Activated effector memory CD4-positive, alpha-beta T cell treated with Interleukin-2 at 50 U/mL for 16 hours (primary cell): ENCODE measurements at places on chromosomes 2 and 18.

DNA sequence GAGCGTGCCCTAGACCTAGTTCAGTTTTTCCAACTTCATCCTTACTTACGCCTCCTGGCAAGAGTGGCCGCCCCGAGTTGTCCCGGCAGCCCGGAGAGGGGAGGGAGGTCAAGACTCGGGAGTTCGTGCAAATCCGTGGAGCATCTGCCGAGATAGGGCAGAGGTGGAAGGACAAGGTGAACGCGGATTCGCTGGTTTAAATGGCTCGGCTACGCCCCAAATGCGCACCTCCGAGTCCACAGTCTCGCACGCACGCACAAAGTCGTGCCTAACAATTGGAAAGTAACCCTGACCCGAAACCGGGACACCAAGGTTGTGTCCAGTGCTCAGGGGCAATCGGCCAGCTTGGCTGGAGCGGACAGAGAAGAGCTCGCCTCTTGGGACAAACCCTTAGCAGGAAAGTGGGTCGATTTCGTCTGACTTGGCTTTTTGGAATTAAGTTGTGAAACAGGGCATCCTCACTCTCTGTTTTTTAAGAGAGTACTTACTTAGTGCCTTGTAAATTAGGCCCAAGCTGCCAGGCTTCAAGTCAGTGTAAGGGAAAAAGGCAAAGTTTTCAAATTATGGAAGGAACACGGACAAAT lies 726 bp upstream of the SS18 start:
- DNase-seq, result no peak

DNA sequence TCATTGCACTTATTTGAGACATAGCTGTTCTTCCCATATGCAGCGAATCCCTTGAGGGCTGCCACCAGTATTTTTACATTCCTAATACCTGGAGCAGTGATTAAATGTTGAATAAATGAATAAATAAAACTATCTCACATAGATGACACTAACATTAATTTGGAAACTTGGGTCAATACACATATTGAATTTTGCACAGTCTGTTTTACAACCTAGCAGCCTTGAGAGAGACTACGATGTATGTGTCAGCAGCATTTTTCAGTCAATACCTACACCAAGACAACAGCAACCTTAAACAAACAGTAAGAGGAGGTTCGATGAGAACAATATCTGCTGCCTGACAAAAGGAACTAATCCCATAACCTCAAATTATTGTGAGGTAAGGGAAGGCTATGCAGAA lies 53.4 kb downstream of the NBAS start:
- no peak for DNase-seq

DNA sequence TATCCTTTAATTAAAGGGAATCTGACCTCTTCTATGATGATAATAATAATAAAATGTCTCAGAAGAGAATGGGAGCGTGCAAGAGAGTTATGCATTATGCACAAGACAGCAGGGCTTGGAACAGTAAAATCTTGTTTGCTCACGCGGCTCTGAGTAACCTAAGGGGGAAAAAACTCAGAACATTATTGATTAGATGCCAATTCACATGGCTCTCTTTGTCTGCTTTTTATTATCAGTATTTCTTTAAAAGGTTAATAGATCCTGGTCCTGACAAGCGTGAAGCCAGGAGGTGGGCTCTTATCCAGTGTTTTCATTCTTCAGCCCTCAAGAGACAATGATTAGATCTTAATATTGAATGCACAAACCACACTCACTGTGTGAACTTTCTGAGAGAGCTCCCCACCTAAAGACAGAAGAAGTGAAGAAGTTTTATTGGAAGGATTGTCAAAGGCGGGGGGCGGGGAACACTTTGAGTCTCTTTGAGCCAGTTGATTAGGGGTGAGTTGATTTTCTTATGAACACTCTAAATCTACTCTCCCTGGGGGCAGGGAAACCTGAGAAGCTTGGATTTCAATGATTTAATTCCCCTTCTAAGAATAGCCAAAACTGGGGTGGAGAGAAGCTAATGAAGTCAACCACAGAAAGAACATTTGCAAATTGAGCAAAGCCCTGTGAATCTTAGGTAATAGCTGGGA lies 127.5 kb upstream of the CTAGE1 start:
- no peak for DNase-seq

- no peak for DNase-seq
These were observed 23.3 kb downstream of the CLASP1 start for GRCh38 chr2:121625953-121626352.

- no peak for DNase-seq
These were observed 40.9 kb upstream of the ST8SIA3 start for GRCh38 chr18:57311472-57311871.

DNA sequence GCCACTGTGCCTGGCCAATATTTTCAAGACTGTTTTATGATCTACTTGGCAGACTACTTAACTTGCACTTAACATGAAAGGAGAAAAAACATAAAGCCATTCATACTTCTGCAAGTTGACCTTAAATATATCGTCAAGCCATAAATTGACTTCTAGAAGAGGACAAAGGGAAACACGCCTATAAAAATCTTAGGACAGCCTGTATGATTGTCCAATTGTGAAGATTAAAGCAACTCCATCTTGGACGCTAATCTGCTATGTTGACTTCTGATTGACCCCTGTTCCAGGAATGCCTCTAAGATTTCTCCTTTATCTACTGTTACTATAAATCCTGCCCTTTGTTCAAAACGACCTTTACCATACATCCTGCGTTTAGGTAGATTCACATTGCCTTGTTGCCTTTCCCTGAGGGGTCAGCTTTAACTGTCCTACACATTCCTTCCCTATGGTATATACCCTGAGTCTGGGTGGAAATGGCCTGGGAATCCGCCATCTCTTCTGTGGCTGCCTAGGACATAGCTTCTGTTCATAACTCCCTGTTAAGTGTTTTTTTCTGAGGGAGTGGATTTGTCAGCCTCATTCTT lies 40.2 kb upstream of the SLC35F5 start:
- DNase-seq, result no peak

GRCh38 chr18:73827801-73828200 lies 319.8 kb downstream of the FBXO15 start:
- no peak for DNase-seq

DNA sequence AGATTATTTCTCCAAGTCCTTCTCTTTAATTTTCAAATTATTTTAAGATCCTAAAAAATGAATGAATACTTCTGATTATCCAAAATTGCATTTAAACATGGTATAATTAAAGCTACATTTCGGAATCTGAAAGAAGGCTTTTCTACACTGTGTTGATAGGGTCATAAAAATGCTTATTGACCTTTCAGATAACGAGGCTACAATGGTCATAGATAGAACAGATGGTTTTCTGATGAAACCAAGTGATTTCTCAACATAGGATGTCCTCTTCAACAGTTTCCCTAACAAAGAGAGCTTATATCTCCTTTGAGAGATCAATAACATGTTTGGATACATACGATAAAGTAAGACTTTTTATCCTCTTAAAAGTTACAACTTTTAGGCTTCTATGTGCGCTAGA lies 201.1 kb downstream of the PTH2R start:
- DNase-seq, result no peak

GRCh38 chr2:108591163-108591562 lies 56.9 kb downstream of the LIMS1 start:
- DNase-seq, result no peak

DNA sequence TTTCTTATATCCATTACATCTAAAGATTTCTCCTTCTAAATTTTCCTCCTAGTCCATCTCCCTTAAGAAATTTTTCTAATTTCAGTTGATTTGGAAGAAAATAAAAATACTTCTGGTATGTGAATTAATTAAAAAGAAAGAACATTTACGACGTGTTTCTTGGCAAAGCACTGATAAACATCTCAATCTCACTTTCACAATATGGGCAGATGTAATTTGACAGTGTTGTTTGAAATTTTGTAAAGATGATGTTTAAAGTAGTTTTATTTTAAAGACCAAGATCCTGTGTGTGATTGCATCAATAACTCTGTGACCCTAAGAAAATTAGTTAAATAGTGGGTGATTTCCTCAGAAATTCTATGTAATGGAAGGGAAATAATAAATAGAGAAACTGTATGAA lies 510.0 kb downstream of the PARD3B start:
- DNase-seq, result no peak

DNA sequence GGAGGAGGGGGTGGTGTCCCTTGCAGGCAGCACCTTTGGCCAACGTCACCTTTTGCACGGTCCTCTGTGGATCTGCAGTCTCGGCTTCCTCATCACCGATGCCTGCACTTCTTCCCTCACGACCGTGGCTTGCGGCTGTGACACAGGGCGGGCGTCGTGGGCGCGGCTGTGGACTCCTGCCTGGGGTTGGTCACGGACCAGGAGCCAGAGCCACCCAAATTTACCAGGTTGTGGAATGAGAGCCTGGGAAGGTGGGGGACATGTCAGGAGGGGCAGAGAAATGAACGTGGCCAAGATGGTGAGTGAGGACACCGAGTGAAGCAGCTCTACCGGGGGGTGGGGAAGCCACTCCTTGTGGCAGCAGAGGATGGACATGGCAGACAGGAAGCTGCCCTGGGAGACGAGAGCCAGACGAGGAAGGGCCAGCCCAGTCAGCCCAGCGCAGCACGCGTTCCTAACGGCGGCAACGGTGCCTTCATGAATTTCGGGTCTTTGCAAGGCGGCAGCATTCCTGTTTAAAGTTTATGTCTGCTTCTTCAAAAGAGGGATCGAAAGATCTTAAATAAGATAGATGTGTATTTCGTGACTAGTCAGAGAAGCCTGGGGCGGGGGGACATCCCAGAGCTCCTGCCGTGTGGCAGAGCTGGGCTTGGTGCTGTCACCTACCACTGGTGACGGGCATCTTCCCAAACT lies 84.2 kb downstream of the LRRFIP1 start:
- DNase-seq, result no peak

- no peak for DNase-seq
These were observed 222.9 kb upstream of the FN1 start for GRCh38 chr2:215658635-215659305.
